ENCODE measurements at places on chromosomes 6 and 20.

- DNase-seq: no peak
These were observed 20.9 kb downstream of the HIVEP1 start for GRCh38 chr6:12032783-12033573.

DNA sequence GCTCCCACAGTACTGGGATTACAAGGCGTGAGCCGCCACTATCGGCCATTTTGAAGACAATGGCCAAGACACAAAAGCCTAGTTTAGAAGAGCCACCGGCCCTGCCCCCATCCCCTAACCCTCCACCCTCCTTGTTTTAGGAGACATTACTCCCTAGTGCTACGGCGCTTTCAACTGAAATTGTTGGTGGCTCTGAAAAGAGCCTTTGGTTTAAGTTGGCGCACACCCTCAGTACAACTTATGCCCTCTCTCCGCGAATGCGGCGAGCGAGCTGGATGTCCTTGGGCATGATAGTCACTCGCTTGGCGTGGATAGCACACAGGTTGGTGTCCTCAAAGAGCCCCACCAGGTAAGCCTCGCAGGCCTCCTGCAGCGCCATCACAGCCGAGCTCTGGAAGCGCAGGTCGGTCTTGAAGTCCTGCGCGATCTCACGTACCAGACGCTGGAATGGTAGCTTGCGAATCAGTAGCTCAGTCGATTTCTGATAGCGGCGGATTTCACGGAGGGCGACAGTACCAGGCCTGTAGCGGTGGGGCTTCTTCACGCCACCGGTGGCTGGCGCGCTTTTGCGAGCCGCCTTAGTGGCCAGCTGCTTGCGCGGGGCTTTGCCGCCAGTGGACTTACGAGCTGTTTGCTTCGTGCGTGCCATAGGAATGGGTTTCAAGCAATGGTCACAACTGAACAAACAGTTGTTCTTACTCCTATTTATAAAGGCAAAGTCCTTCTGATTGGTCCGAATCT is 114.9 kb upstream of the BTN3A2 start:
- DNase-seq: no peak

DNA sequence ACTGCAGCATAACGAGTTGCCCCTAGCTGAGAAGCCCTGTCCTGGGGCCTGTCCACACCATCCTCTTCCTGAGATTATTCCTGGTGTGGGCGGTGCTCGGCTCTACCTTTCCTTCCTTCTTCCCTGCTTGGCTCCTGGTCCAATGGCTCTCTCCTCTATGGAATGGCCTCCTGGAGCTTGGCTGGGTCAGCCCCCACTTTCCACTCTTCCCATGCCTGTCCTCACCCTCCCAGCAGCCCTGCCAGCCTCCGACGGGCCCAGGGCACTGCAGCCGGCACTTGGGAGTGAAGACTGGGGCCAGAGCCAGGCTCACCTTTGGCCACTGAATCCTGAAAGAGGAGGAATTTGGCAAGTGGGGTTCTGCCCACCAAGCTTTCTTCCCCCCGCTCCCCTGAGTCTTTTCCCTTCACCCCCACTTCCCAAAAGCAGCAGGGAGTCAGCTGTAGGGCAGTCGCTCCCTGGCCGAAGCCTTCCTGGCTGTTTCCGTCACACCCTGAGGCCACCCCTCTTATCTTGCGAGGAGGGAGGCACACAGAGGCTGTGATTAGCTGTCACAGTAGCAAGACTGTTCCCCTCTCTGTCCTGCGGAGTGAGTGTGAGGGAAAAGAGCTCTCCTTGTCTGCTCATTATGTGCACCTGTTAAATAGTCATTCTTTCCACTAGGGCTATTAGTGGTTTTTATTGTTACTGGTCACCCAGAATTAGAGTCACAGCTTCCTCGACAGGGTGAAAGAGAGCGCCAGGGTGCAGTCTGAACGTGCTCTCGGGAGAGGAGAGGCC is 6.3 kb upstream of the CDSN start:
- no peak for DNase-seq

- DNase-seq: no peak
These were observed 10.7 kb downstream of the TGIF2 start for GRCh38 chr20:36584018-36584481.
